ENCODE measurements at places on chromosomes 6 and 20. TPM values are rescaled to one million over a fixed set of nuclear protein-coding genes. Genes with fewer than 3 reads are reported as not detected.

Gene GNAS
- total RNA-seq = 808 TPM

Gene RIN2
- 54.2 TPM for total RNA-seq

Gene TFAP2A
- total RNA-seq = 0.36 TPM

Gene GSTA3
- not detected for total RNA-seq

GRCh38 chr6:97316978-97317377 is 34.0 kb upstream of the MMS22L start:
- no peaks in the 10 kb centered on the region for H3K36me3 ChIP-seq
- H3K4me3 ChIP-seq = no peak overlapping the region
- H3K27ac ChIP-seq = no peak overlapping the region
- no peaks in the 10 kb centered on the region for H3K4me1 ChIP-seq
- H3K27me3 ChIP-seq = no peaks in the 10 kb centered on the region

DNA sequence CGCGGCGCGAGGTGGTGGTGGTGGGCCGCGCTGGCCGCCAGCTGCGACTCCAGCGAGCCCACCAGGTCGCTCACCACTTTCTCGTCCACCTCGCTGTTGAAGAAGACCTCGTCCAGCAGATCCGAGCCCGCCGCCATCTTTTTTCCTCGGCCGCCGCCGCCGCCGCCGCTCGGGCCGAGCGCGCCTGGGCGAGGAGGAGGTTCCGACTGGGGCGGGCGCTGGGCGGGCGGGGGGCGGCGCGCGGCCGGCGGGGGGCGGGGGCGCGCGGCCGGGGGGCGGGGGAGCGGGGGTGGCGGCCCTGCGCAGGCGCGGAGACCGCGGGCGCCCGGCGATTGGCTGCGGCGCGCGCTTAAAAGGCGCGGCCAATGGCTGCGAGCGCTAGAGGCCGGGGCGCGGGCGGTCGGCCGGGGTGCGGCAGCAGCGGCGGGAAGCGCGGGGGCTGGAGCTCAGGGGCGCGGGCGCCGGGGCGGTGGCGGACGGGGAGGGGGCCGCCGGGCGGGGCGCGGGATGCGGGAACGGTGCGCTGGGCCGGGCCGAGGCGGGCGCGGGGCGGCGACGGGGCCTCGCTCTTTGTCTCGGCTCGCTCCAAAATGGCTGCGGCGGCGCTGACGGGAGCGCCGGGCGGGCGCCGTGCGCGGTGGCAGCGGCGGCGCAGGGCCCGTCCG is at the start of gene TAF4:
TAF4 (minus strand) TSS at position 208 of the 665 bp plus-strand sequence; CDS start at position 137, 71 bp downstream.
- peak within 1 kb of the TSS; percentile 90 for H3K27ac ChIP-seq
- peak; percentile 87 for DNase-seq

GRCh38 chr6:133340557-133340956 is 99.4 kb downstream of the EYA4 start:
- no peak overlapping the region for H3K27ac ChIP-seq
- H3K4me3 ChIP-seq = no peak overlapping the region
- H3K27me3 ChIP-seq = no peaks in the 10 kb centered on the region
- H3K36me3 ChIP-seq = no peaks in the 10 kb centered on the region

- H3K4me1 ChIP-seq = peaks cover 11% of the 10 kb centered on the region
- H3K27me3 ChIP-seq = no peaks in the 10 kb centered on the region
- no peak overlapping the region for H3K27ac ChIP-seq
- no peak for DNase-seq
- H3K4me3 ChIP-seq = no peak overlapping the region
- no peaks in the 10 kb centered on the region for H3K36me3 ChIP-seq
Observed at GRCh38 chr6:42702200-42702599, 20.2 kb downstream of the PRPH2 start.

- no peaks in the 10 kb centered on the region for H3K27me3 ChIP-seq
- no peak overlapping the region for H3K4me3 ChIP-seq
- DNase-seq = no peak
- peaks cover 27% of the 10 kb centered on the region for H3K4me1 ChIP-seq
- peaks cover 56% of the 10 kb centered on the region for H3K36me3 ChIP-seq
Observed at GRCh38 chr20:3672547-3673171, 9.2 kb downstream of the ADAM33 start.

DNA sequence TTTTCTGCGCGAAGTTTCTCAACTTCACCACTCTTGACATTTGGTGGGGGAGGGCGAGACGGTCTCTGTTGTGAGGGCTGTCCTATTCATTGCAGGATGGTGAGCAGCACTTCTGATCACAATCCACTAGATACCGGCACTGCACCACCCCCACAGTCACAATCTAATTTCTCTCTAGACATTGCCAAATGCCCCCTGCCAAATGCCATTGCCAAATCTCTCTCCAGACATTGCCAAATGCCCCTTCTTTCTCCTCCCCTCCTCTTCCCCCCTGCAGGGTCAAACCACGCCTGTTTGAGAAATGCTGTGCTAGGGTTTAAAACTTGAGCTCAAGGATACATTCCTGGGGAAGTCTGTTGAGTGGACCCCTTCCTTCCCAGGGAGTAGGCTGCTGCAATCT is 603.5 kb upstream of the CDH4 start:
- H3K27ac ChIP-seq = no peak overlapping the region
- H3K27me3 ChIP-seq = no peaks in the 10 kb centered on the region

GRCh38 chr20:31560746-31561598 is 44.1 kb upstream of the ID1 start:
- no peaks in the 10 kb centered on the region for H3K27me3 ChIP-seq
- DNase-seq = no peak
- H3K4me3 ChIP-seq = no peak overlapping the region
- peaks cover 17% of the 10 kb centered on the region for H3K4me1 ChIP-seq
- peak overlapping the region; percentile 7 for H3K27ac ChIP-seq

- H3K27me3 ChIP-seq = no peaks in the 10 kb centered on the region
- peaks cover 69% of the 10 kb centered on the region for H3K4me1 ChIP-seq
- H3K36me3 ChIP-seq = peaks cover 3% of the 10 kb centered on the region
- H3K4me3 ChIP-seq = peak overlapping the region; percentile 6
- peak overlapping the region; percentile 100 for H3K27ac ChIP-seq
Observed at GRCh38 chr20:44208770-44209169, 1.8 kb downstream of the OSER1 start.
